ENCODE measurements at places on chromosomes 2 and 18.
A peak's percentile ranks its signal among the peaks of the same experiment; 100 is the strongest.

GRCh38 chr2:11659851-11660250 is 10.1 kb downstream of the NTSR2 start:
- DNase-seq, result no peak

- DNase-seq, result no peak
Measured at GRCh38 chr2:223712642-223713041, 110.5 kb upstream of the SCG2 start.

DNA sequence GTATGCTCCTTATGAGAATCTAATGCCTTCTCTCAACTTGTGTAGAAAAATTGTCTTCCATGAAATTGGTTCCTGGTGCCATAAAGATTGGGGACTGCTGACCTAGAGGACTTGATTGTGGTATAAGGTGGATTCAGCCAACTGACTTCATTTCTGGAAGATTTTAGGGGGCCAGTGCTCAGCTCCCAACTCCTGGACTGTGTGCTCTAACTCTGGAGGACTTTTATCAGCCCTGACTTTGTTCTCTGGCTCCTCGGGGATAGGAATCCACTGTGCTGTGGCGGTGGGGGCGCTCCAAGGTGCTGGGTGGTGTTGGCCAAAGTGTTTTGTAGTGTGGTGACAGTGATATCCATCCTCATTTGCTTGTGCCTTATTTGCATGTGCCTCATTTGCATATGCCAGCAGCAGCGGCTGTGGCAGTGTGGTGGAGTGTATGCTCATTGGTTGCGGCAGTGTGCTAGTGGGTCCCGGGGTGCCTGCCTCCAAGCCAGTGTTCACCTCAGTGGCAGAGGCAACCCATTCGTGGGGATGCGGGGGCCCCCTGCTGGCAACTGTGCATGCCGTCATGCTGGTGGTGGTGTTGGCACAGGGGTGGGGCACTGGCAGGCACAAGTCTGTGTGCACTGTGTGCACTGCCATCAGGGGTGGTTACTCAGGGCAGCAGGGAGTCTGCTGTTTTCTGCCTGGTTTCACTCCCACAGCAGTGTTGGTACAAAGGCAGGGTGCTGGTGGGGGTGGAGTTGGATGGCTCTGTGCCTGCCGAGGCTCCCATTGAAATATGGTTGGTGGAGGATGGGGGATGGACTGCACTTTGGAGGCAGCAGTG is 19.6 kb downstream of the EHBP1 start:
- DNase-seq, result no peak

DNA sequence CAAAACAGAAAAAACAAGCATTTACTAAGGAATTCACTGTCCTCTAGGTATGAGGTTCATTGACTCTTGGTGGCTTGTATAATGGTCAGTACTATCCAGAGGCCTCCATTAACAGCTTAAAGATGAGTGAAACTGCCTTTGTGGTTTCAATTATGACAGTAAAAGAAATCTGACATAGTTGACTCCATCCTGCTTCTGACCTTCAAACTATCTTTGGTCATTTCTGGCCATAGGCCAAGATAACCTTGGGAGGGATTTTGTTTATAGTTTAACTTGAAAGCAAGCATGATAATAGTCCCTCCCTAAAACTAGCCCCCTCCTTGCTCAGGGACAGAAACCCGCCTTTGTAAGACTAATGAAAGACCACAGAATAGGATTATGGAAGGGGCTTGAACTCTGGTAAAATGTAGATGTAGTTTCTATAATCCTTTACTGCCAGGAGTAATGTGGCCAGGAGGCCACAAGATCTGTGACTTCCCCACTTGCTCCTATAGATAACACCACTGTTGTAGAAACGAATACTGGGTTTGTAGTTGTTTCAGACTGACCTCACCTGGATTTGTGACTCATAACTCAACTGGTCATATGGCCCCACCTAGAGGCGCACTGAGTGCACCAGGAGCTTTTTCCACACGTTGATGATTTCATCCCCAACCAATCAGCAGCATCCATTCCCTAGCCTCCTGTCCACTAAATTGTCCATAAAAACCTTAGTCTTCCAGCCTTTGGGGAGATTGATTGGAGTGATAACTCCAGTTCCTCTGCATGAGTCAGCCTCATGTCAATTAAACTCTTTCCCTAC is 8.6 kb upstream of the PLEKHM3 start:
- DNase-seq, result peak; percentile 57

GRCh38 chr2:7045601-7046590 is 128.7 kb downstream of the RNF144A start:
- no peak for DNase-seq

DNA sequence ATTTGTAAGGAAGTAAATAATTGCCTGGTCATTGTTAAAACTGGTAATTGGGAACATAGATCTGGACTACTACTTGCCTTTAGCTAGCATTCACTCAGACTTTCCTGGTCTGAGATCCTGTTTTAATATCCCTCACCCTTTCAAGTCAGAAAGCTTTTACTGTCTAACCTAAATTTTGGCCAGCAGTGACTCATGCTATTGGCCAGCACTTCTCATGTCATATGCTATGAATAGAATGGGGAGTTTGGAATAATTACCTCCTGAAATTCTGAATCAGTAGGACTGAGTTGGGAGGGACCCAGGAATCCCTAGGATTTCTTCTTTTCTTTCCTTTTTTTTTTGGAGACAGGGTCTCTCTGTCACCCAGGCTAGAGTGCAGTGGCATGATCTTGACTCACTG is 19.3 kb downstream of the STK36 start:
- DNase-seq, result no peak

DNA sequence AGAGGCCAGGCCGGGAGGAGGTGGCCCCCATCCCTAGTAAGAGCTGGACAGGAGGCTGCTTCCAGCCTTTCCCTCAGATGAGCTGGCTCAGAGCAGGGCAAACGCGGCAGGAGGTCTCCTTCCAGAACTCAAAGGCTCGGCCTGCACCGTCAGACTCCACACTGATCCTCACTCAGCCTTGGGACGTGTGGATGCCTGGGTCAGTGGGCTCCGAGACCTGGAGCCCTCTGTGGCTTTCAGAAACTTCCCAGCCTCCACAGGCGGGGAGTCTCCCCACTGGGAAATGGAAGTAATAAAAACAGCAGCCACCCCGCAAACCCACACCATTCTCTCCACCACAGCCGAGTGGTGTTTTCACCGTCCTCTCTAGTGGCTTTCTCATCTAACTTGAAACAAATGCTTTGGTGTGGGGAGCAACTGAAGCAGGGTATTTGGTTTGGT is 54.3 kb downstream of the INPP5D start:
- DNase-seq, result no peak

- DNase-seq, result no peak
Measured at GRCh38 chr2:190713471-190713870, 64.6 kb downstream of the NAB1 start.

DNA sequence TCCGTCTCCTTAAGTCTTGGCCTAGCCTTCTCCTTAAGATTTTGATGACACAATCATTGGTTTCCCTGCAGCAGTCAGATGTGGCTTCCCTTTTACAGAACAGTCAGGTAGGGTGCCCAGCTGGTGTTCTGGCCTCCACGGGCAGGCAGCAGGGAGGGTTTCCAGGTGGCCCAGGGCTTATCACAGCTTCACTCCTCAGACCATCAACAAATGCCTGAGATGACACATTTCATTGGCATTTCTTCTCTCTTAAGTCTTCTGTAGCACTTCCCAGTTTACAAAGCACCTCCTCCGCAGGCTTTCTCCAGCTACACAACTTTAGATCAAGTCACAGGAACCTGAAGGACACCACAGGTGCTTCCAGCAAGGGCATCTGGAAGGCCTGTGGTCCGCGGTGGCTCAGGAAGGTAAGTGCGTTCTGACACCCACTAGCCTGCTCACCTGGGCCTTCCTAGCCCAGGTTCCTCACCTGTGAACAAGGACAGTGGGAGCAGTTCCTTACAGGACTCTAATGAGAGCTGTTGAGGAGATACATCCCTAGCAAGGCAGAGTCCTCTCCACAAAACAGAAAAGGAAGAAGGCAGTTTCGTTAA is 37.6 kb downstream of the PTPN18 start:
- peak; percentile 8 for DNase-seq

GRCh38 chr2:237911363-237912017 is 52.1 kb downstream of the RAMP1 start:
- DNase-seq, result no peak

- DNase-seq, result no peak
Measured at GRCh38 chr2:217095511-217096205, 235.8 kb upstream of the TNP1 start.

DNA sequence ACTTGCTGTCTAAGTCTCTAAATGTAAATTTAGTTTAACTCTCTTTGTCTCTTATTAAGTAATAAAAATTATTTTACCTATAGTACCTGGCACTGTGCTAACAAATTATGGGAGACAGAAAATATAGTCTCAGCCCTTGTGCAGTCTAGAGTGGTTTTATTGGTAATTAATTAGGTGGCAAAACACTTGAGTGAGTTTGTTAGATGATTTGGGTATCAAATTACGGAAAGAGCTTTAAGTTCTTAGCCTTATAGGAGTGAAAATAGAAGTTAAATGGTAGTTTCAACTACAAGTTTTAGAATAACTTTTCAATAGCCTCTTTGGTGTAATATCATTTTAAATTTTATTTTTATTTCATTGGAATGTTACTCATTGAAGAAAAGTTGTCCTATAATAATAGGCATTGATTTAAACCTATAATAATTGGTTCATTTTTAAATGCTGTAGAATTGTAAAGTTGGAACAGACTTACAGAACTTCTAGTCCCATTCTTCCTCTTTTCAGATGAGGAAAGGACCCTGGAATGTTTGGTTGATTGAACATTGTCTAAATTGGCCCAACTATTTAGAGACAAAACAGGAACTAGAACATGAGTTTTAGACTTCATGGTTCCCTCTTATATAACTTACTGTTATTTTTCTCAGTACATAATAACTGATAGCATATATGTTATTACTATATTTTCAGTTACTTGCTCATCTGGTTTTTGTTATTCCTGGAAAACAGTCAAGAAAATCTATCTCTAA is 10.2 kb upstream of the HTR2B start:
- DNase-seq, result no peak

- no peak for DNase-seq
Measured at GRCh38 chr18:8930990-8931616, 171.4 kb upstream of the NDUFV2 start.

DNA sequence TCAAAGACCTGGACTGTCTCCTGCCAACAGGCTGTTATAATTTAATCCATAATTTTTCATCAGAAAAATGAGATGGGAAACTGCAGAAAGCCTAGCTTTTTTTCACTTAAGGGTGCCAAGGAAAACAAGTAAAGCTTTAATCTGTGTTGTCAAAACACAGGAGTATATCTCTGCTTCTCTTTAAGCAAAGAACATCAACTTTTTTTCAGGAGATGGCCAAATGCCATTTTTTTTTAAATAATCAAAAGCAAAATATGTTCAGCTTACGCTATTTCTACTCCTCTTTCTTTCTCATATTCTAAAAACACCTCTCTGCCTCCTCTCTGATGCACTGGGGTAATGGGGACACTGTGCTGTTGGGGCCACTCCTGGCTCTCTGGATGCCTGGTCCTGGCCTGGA is 73.1 kb upstream of the NXPH2 start:
- no peak for DNase-seq
